T-helper 2 cell (primary cell): ENCODE measurements at places on chromosomes 5 and 9.

GRCh38 chr9:101247297-101247696 lies 137.5 kb downstream of the BAAT start:
- no peak for DNase-seq

DNA sequence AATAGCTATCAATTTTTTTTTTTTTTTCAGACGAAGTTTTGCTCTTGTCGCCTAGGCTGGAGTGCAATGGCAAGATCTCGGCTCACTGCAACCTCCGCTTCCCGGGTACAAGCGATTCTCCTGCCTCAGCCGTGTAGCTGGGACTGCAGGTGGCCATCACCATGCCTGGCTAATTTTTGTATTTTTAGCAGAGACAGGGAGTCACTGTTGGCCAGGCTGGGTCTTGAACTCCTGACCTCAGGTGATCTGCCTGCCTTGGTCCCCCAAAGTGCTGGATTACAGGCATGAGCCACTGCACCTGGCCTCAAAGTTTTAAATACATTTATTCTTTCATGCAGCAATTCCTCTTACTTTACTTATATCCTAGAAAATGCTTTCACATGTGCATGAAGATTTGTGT lies 17.6 kb downstream of the TRIM14 start:
- no peak for DNase-seq

DNA sequence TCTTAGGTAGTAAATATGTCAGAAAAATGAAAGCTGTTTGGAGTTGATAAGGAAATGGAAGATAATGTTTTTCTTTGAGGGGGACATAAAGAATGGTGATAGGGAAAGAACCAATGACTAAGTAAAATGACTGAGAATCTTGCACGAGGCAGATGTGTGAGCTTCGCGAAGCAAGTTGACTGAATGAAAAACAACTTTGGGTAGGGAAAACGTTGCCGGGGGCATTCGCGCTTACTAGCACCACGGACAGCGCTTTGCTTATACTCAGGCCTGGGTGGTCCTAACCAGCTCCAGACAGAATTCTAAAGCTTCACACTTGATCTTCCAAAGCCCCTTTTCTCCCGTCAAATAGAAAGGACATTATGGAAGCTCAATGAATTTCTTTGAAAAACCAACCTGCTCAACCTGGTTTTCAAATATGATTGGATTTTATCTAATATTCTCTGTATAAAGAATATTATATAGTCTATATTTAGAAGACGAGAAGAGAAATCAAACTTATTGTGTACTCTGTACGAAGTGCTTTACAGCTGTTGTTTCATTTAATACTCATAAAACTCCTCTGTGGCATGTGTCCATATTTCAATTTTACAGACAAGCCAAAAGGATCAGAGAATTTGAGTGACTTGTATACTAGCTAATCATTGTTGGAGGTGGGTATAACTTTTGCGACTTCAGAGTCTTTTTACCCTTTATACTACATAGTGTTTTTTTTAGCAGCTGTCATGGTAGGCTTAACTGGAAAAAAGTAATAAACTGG lies 1.9 kb upstream of the CDKN2B start:
- DNase-seq = no peak

- DNase-seq = no peak
These were observed 222.2 kb upstream of the MEF2C start for GRCh38 chr5:89105171-89105695.

DNA sequence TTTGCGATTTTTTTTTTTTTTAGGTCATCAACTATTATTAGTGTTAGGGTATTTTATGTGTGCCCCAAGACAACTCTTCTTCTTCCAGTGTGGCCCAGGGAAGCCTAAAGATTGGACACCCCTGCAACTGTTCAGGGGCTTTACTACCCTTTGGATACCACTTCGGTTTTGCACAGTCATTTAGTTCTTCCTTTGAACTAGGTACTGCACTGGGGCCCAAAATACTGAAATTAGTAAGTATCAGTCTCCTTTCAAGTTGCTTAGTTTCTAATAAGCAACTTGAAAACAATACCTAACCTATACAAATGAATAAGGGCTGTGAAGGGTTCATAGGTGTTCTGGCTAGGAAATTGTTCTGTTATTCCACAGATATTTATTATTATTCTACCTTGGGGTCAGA lies 45.3 kb downstream of the CWC27 start:
- DNase-seq = no peak

GRCh38 chr9:134551644-134552348 lies 89.8 kb upstream of the COL5A1 start:
- DNase-seq = no peak

GRCh38 chr5:147375151-147375550 lies 134.7 kb downstream of the DPYSL3 start:
- DNase-seq = no peak

DNA sequence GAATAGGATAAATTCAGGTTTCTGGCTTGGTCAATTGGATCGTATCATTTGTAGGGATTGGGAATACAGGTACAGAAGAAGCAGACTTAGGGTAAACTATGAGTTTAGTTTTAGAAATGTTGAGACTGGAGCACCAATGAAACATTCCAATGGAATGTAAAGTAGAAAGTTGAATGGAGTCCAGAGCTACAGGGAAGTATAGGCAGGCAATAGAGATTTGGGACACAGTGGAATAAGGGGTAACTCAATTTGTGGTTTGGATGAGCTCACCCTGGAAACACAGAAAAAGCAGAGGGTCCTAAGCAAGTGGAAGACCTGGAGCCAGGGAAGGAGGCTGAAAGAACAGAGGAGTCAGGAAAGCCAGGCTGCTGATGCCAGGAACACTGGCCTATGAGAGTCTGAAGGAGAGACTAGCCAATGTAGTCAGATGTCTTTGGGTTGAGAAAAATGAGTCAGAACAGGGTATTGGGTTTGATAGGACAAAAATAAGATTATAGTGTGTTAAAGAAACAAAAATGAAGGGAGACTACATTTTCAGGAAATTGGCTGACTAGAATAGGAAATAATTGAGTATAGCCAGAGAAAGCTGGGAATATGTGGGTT lies 72.8 kb downstream of the STARD4 start:
- DNase-seq = no peak

- no peak for DNase-seq
These were observed 6.1 kb downstream of the FLT4 start for GRCh38 chr5:180643191-180643851.

DNA sequence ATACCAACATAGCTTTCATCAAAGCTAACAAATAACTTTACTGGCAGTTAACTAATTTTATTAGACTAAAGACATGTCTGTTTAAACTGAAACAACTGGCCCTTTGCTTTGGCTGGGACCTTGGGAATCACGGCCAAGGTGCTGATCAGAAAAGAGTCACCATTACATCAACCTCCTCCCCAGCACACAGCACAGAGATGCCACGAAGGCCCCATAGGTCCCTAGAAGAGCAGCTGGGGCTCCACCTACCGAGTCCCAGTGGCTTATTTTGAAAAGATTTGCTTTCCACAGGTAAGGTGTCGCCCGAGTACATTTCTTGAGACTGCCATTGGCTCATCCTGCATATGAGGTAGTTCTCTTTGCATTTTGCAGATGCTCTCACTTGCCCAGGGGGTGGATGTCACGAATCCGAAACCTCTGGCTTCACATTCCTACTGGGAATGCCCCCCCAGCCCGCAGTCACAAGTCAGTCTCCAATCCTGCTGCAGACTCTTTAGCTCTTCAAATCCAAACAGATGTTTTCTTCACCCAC lies 18.8 kb upstream of the HSD17B3 start:
- no peak for DNase-seq

- peak; percentile 68 for DNase-seq
These were observed 1.1 kb upstream of the ICE1 start for GRCh38 chr5:5421149-5421960.

- no peak for DNase-seq
These were observed 15.4 kb upstream of the CCIN start for GRCh38 chr9:36153746-36154145.

GRCh38 chr9:78351816-78352215 lies 54.9 kb downstream of the PSAT1 start:
- no peak for DNase-seq

DNA sequence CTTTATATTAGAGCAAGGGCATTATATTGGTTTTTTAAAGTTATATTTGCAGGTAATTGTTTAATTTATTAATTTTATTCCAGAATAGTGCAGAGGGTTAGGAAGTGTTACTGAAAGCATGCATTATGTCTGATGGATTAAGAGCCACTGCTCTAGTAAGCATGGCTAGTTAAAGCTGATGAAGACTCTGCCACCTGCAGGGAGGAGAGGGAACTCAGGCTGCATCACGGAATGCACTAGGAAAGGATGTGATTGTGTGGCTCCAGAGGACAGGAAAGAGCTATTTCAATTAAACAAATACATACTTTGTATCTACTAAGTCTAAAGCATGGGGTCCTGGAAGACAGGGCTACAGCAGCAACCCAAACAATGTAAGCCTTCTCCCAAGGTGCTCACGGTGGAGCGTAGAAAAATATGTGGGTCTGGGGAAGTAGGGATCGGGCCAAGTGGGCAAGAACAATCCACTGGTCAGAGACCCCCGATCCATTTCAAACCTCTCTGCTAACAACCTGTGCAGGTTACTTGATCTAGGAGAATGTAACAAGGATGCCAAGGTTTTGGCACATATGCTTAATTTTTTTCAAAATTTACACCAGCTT lies 15.3 kb upstream of the GRXCR2 start:
- peak; percentile 29 for DNase-seq

GRCh38 chr9:133661846-133662540 lies 25.8 kb downstream of the DBH start:
- DNase-seq = no peak

- no peak for DNase-seq
These were observed 9.4 kb upstream of the SLC6A7 start for GRCh38 chr5:150180241-150181026.

- no peak for DNase-seq
These were observed 45.8 kb downstream of the MEIKIN start for GRCh38 chr5:131899686-131900085.

- DNase-seq = no peak
These were observed 30.2 kb downstream of the MAML1 start for GRCh38 chr5:179762781-179763176.

DNA sequence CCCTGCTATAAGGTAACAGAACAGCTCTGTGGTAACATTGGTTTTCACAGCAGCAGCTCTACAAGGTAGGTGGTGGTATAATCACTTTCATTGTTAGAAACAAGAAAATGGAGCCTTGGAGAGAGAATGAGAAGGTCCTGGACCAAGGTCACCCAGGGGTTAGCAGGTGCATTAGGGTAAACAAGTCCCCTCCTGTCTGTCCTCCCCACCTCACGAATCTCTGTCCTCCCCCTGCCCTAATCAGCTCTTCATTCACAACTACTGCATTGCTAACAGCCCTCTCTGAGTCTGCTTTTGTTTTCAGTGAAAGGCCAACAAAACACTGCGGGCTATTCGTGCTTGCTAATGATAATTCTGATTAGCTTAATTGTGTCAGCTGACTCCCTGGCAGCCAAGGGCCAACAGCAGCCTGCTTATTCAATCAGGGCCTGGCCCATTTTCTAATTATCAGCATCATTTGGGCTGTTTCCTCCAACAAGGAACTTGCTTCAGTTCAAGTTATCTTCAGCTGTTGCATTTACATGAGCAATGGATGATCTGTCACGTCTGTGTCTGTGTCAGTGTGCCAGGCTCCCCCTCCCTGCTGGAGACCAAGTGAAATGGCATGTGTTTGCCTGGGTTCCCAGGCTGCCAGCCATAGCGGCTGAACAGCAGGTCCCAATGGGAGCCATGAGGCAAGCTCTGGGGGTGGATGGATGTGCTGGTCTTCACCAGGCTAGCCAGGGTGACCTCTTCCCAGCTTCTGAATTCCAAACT lies 56.7 kb upstream of the EQTN start:
- DNase-seq = no peak

DNA sequence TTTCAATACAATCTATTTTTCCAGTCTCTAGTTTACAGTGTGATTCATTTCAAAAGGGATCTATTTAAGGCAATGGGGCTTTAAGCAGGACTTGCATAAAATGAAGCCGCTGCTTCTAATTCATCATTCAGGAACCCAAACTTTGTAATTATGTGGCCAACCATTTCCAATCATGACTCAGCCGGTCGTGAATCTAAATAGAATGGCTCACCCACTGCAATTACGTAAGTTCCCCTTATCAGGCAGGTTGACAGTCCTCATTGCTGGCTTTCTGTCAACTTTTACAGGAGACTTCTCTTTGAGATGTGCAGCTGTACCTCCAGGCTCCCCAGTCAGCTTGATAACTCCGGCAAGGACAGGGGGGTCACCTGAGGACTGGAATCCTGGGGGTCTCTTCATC lies 152.8 kb upstream of the DAP start:
- DNase-seq = no peak

GRCh38 chr5:34609951-34610441 lies 46.1 kb upstream of the RAI14 start:
- DNase-seq = no peak

GRCh38 chr9:125637241-125637640 lies 69.8 kb downstream of the MAPKAP1 start:
- DNase-seq = no peak

DNA sequence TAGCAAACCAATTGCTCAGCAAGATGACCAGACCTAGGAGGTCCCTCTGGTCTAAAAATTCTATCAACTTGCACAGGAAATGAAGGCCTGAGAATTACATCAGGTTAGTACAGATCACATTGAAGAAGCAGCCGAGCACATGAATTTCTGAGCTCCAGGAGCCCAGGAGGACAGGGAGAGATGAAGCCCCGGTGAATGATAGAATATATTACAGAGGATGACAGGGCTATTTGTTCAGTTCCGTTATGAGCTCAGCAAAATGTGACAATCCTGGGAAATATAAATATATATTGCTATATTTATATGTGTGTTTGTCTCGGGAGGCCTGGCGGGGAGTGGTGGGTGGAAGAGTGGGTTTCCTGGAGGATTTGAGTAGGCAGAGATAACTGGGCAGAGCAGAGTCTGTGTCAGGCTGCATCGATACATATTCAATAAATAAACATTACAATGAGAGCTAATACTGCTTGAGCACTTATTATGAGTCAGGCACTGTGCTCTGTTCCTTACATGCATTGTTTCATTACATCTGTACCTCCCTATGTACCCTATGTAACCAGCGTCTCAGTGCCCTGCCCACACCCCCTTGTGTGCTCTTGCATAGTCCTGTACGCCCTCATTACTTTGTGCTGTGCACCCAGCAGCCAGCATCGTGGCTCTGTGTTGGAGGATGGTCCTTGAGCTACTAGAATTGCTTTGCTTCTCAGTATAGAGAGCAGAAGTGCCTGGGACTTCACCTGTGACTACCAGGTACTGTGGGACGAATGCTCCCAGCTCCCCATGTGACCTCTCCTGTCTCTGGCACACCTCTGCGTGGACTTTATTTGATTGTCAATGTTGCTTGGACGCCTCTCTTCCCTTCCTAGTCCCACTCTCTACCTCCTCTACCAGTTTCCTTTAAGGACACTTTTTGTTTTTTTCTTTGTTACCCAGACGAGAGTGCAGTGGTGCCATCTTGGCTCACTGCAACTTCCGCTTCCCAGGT lies 58.1 kb upstream of the KLF9 start:
- no peak for DNase-seq

DNA sequence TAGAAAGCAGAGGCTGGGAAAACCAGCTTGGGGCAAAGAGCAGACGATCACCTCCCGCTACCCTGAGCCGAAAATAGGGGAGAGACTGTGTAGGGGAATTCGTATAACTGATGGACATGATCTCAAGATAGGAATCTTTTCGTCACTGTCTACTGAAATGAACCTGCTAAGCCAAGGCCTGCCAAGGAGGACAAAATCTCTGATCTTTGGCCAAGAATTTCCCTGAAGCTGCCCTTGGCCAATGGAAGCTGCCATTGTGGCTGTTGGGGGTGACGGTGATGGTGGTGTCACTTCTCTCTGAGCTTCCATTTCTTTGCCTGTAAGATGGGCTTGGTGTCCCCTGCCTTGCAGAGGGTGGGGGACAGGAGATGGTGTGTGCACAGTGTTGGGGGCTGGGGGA lies 3.3 kb upstream of the PTGES start:
- no peak for DNase-seq

GRCh38 chr9:84748112-84748511 lies 78.6 kb downstream of the NTRK2 start:
- no peak for DNase-seq
